Ascending aorta (tissue), 2 donors: ENCODE measurements at places on chromosomes 3 and 15.
A peak's percentile ranks its signal among the peaks of the same experiment; 100 is the strongest.

DNA sequence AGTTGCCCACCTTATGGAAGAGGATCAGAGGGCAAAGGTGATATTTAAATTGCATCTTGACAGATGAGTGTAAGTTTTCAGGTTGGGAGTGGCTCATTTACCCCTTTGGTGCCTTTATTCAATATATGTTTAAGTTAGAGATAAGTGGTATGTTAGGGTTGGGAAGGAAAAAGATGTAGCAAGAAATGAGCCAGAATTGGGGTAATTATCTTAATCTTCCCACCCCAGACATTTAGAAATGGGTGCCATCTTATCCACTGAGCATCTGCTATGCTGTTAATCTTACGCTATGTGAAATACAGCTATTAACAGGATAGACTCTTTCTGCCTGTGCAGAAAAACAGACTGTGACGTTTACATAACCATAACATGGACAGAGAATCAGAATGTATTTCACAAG is 6.3 kb downstream of the CMTM7 start:
- no peak for DNase-seq

DNA sequence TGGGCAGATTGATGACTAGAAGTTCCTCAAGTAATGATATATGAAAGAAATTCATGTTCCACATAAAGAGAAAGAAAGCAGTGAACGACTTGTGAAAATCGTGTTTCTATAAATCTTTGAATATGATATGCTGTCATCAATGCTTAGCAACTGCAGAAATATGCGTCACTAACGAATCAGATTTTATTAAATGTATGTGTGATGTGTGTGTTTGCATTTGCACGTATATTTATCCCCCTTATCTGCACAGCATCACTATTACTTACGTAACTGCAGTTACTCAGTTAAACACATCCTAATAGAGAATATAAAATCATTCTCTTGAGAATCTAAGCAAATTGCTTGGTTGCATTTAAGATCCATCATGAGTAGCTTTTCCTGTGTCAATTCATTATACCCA is 468.6 kb downstream of the FGF12 start:
- no peak for DNase-seq

GRCh38 chr3:193732391-193732790 is 139.4 kb downstream of the OPA1 start:
- no peak for DNase-seq

DNA sequence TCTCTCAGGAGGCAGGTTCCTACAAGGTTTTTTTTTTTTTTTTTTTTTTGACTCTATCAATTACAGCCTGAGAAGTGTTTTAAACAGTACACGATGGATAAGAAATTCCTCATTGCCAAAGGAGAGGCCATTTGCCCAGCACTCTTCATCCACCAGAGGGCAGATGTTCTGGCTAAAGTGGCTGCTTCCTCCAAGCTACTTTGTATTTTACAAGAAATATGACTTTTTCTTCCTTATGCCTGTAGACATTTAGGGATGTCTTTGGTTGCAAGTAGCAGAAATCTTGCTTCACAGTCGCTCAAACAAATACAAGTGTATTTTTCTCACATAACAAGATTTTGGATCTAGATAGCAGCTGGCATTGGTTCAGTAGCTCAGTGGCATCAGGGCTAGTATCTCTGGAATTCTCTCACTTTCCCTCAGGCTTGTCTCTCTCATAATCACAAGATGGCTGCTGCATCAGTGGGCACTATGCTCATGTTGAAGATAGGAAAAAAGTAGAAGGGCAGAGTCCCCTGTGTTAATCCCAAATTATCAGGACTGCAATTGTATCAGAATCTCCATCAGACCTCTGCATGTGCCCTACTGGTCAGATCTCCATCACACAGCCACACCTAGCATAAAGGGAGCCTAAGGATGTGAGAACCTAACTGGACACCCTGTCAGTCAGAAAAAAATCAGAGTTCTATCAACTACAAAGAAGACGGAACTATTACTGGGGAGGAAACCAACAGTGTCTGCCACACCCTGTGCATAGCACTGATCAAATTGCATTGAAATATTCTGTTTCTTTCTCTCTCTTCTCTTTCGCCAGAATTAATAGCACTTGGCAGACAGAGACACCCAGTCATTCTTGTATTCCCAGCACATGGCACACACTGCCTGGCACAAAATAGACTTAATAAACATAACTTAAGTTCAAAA is 138.9 kb upstream of the COL8A1 start:
- no peak for DNase-seq

DNA sequence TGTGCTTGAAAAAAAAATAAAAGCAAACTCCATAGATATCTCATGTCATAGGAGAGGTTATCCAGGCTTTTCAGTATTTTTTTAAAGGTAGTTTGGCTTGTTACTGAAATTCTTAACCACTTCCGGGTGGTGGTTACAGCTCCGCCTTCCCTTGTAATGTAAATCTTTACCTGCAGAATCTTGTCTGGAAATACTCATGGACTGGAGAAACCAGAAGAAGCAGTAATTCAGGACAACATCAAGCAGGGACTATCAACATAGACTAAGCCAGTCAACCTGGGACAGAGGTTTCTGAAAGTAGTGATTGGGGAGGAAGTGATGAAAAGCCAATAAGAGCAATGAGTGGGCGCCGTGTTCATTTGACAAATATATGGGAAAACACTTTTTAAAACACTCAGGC is 78.9 kb upstream of the SKOR1 start:
- DNase-seq: no peak

GRCh38 chr3:133113526-133113925 is 75.3 kb downstream of the TMEM108 start:
- no peak for DNase-seq

DNA sequence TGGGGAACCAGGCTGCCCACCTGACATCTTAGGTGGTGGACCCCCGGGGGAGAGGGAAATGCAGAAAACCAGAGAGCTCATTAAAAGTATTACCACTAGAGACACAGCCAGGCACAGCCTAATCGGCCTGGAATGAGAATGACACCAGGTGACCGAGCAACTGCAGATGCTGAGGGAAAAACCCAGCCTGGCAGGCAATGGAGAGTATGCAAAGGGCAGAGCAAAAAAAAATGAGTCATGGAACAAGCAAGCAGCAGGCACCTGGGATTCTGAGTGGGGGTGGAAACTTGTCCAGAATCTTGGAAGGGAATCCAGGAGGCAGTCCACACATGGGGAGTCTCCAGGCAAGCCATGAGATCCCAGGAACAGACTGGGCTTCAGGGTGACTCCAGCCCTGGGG is 183.7 kb upstream of the LRRN1 start:
- DNase-seq: no peak

- DNase-seq: no peak
Measured at GRCh38 chr3:120341658-120342346, 7.4 kb downstream of the LRRC58 start.

DNA sequence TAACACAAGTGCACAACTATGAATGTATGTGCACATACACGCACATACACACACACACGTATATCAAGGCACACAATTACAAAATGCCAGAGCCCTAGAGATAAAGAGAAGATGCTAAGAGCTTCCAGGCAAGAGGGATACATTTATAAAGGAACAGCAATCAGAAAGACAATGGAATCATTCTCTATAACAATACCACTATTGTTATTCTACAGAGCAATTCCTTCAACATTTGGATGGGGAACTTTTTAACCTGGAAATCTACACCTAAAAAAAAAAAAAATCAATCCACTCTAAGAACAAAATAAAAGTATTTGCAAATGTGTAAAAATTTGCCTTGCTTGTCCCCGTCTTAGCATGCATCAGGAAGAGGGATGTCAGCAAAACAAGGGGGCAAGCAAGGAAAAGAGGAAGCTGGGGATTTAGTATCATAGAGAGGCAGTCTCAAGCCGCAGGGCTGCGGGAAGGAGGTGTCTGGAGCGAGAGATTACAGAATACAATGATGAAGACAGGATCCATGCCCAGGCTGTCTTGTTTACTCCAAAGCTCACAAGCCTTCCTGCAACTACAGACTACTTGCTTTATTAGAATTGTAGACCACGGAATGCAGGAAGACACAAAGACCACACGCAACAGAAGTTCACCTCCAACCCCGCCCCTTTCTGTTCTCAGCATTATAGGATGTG is 220.2 kb downstream of the NTRK3 start:
- DNase-seq: no peak

DNA sequence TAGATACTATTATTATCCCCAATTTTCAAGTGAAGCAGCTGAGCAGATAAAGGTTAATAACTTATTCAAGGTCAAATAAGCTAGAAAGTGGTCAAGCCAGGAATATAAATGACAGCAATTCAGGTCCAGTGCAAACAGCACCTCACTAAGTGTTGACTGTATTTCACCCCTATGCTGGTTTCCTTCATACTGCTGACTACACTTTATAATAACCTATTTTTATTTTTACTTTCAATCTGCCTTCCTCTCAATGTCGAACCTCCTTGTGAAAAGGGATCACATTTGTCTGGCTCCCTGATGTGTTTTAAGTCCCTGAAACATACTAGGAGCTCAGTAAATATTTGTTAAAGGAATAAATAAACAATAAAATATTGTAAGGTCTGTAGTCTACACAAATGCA is 146.1 kb downstream of the NAALADL2 start:
- DNase-seq: no peak

- no peak for DNase-seq
Measured at GRCh38 chr15:37880009-37880834, 54.2 kb upstream of the TMCO5A start.

- DNase-seq: no peak
Measured at GRCh38 chr3:122217901-122218300, 34.4 kb downstream of the CASR start.

GRCh38 chr3:195916291-195916690 is 7.9 kb upstream of the TNK2 start:
- DNase-seq: no peak

DNA sequence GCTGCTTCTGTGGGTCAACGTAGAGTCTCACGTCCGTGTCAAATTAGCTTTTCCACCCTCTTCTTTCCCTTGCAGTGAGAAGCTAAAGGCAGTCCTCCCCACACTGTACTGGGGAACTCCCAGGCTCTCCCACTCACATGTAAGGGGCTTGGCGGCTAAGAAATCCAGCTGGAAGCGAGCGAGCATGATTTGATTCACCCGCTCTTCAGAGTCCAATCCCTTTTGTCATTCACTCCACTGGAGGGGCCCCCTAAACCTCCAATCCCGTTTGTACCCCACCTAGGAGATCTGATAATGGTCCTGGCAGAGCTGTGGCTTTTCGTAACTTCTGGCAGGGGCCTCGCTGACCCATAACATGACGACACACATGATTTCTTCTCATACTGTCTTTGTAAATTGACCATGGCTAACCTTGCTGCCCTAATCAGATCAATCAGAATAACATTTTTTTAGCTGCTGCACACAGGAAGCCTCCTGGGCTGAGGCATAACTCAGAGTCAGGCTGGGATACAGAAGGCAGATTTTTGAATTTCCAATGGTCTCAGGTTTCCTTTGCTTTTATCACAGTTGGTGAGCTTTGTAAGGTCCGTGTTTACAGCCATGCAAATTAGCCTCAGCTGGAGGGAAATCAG is 235.2 kb downstream of the GREM1 start:
- no peak for DNase-seq

DNA sequence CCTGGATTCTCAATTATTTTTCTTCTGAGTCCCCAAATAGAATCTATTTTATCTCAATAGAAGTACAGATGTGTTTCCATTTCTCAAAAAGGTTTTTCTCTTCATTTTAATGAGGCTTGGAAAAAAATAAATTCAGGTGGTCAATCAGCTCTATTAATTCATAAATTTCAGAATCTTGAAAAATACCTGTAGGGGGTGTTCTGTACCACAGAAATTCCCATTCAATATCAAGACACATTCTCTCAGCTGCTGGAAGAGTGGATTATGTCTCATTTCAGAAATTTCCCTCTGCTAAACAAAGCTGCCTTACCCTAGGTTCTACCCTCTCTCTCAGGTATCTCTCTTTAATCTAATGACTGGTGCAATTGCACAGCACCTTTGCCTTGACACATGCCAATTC is 1121.2 kb downstream of the SI start:
- DNase-seq: no peak

GRCh38 chr3:169453256-169454059 is 210.1 kb downstream of the MECOM start:
- DNase-seq: no peak

DNA sequence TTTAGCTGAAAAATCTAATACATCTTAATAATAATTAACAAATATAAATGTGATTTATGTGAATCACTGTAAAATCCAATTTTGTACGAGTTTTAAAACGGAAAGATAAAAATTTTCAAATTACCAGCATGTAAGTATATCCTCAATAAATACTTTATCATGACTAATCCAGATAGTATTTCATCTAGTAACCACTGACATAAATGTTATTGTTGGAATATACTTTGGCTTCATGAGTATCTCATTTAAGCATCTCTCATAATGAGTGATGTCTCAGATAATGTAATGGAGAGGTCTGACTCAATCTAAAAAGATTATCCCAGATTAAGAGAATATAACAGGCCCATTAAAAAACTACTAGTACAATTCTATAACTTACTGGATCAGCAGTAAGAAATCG is 216.3 kb downstream of the STAG1 start:
- DNase-seq: no peak

- DNase-seq: no peak
Measured at GRCh38 chr3:54888873-54889272, 39.0 kb downstream of the LRTM1 start.

- peak; percentile 78 for DNase-seq
Measured at GRCh38 chr15:90869601-90870353, 1.4 kb downstream of the FURIN start.

- DNase-seq: no peak
Measured at GRCh38 chr15:63457379-63457778, 47.0 kb upstream of the USP3 start.

DNA sequence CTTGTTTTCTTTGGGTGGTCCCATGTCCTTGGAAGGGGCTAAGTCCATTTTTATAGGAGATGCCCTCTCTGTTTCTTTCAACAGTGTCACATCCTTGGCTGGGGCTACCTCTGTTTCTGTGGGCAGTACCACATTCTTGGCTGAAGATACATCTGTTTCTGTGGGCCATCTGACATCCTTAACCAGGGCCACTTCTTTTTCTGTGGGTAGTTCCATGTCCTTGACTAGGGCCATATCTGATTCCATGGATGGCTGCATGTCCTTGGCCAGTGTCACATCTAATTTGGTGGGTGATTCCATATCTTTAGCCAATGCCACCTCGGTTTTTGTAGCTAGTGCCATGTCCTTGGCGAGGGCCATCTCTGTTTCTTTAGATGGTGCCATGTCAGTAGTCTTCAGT is 99.5 kb downstream of the MAP4 start:
- DNase-seq: no peak

DNA sequence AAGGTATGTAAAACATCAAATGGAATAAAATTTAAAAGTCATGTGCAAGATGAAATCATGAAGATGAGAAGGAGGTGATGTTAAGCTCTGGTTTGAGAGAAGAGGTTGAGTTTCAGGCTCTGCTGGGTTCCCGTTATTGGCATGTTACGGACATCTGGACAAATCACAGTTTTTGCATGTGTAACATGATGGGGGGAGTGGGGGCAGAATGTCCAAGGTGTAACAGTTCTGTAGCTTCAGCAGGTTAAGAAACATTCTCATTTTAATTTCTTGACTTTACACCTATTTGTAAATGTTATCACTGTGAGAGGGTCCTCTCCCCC is 17.2 kb downstream of the TRIM71 start:
- no peak for DNase-seq
